Ascending aorta (tissue), 2 donors: ENCODE measurements at places on chromosomes 3 and 15.

DNA sequence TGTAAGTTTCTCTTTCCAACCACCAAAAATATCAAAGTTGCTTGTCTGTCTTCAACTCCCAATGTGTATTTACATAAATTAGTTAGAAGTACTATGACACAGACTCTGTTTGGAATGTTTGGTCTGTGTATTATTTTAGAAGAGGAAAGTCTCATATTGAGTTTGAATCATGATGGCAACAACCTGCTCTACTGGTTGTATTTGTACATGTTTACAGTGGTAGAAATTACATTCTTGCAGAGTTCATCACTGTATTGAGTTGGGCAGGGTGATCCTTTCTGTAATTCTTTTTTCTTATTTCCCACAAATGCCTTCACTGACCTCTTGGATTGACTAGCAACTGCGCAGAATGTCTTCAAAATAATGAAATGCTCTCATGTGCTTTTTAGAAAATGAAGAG is 149.6 kb downstream of the CHL1 start:
- no peak for DNase-seq

GRCh38 chr3:155984791-155985417 is 114.5 kb downstream of the GMPS start:
- DNase-seq, result no peak

DNA sequence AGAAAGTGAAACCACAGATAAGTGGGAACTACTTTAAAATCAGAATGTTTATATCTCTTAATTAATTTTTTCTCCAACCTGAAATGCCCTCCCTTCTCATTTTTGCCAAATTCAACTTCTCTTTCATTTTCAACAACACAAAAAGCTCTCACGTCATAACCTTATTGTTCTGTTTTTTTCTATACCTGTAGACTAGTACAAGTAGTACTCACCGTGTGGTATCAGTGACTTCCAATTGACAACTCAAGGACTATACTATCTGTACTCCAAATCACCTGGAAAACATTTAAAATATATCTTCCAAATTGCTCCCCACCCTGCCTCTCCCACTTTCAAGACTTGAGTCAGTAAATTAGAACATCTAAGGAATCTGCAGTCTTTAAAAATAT is 72.8 kb upstream of the ZNF280D start:
- DNase-seq, result no peak

- DNase-seq, result no peak
Measured at GRCh38 chr3:124768812-124769211, 38.6 kb downstream of the UMPS start.

GRCh38 chr15:68228971-68229385 is 550 bp downstream of the CLN6 start:
- DNase-seq, result peak; percentile 66

DNA sequence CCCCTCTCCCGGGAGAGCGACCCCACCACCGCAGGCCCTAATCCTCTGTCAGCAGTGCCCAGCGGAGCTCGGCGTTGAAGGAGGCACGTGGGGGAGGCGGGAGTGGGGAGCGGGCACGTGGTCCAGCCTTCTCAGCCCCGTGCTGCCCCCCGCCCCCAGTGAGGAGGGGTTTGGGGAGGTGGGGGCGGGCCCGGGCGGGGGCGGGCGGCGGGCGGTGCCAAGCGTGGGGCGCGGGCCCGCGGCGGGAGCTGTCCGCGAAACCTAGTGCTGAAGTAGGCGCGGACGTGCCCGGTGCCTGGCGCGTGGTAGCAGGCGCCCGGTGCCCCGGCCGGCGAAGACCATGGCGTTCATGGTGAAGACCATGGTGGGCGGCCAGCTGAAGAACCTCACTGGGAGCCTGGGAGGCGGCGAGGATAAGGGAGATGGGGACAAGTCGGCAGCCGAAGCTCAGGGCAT is at the start of gene CPLX3:
Gene CPLX3, plus strand, starts transcription at position 264 of the 456 bp plus-strand sequence. Its CDS starts 77 bp downstream, at position 341.
- no peak for DNase-seq

- DNase-seq, result peak; percentile 68
Measured at GRCh38 chr3:132343018-132343612, 25.9 kb downstream of the ACP3 start.

DNA sequence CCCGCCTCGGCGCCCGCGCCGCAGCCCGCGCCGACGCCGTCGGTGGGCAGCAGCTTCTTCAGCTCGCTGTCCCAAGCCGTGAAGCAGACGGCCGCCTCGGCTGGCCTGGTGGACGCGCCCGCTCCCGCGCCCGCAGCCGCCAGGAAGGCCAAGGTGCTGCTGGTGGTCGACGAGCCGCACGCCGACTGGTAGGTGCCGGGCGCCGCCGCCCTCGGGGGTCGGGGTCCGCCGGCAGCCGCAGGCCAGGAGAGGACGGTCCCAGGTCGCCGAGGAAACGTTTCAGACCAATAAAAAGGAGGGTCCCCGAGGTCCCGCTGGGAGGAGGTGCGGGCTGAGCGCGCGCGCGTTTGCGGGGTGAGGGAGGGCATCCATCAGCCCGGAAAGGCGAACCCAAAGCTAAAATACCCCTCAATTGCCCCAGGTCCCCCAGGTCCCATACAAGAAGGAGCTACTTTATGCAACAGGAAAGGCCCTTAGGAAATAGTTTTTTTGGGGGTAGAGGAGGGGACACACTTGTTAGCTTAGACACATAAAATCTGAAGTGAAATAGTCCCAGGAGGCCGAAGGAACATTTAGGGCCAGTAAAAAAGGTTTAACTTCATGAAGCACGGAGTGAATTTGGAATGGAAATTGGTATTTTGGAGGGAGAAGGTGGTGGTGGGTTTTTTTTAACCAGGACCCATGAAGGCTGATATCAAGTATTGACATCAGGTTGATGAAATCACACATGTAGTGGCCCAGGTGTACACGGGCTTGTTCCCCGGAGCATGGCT is 739 bp downstream of the SYN2 start:
- no peak for DNase-seq

DNA sequence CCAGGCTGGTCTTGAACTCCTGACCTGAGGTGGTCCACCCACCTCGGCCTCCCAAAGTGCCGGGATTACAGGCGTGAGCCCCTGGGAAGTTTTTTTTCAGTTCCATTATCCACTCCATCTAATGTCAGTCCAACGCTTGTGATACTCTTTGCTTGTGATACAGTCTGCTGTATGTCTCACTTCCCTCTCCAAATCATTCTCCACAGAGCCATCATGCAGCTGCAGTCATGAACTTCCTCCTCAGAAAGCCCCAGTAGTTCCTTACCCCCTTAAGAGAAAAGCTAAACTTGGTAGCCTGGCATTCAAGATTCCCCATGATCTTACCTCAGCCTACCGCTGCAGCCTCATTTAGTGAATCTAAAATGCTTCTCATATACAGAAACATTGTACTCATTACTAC is 2.3 kb downstream of the ARPC4 start:
- DNase-seq, result no peak

- no peak for DNase-seq
Measured at GRCh38 chr3:142224482-142225072, 808 bp downstream of the GK5 start.

- DNase-seq, result no peak
Measured at GRCh38 chr3:138781012-138781470, 53.7 kb downstream of the PIK3CB start.

- no peak for DNase-seq
Measured at GRCh38 chr15:65949011-65949410, 79.7 kb downstream of the RAB11A start.

DNA sequence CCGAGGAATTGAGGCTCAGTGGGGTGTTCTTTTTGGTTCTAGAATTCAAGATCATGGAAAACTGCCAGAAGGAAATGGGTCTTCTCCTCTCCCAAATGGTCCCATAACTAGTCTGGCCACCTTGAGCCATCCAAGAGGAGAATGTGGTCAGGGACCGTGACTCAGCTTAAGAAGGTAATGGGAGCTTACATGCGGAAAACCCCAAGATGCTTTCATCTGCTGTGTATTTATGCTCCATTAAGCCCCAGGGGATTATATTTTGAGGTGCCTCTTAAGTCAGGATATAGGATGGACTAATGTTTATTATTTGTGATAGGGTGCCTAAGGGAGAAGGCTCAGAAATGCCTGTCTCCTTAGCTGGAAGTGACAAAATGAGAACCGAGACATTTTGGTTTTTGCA is 39.2 kb upstream of the DLG1 start:
- DNase-seq, result no peak

GRCh38 chr15:74307827-74308811 is 59.3 kb downstream of the CYP11A1 start:
- DNase-seq, result no peak

GRCh38 chr15:70327856-70328678 is 230.3 kb upstream of the TLE3 start:
- DNase-seq, result no peak

DNA sequence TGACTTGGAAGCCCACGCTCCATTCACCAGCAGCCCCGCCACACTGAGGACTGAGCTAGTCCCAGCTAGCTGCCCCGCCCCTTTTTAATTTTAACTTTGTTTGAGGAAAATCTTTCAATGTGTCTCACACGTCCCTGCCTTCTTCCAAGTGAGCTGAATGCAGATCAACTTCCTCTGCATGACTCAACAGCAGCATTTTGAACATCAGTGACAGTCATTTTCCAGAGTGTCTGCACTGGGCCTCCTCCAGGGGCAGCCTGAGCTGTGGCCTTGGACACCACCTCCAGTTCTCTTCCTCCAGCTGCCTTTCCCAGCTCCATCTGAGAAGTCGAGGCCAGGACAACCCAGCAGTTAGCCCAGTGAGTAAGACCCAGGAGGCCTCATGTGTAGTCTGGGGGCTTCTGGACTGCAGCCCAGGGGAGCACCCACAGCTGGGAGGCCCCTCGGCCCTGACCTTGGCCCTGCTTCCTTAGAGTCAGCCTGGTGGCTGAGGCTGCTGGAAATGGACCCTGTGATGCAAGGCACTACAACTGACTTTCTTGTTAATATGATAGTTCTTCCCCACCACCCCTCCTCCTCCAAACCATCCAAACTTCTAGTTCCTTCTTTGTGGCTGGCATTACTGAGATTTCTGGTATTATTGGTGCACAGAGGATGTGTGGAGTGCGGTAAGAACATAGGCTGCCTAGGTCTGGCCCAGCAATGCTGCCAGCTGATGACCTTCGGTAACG is 21.4 kb upstream of the ESYT3 start:
- no peak for DNase-seq

DNA sequence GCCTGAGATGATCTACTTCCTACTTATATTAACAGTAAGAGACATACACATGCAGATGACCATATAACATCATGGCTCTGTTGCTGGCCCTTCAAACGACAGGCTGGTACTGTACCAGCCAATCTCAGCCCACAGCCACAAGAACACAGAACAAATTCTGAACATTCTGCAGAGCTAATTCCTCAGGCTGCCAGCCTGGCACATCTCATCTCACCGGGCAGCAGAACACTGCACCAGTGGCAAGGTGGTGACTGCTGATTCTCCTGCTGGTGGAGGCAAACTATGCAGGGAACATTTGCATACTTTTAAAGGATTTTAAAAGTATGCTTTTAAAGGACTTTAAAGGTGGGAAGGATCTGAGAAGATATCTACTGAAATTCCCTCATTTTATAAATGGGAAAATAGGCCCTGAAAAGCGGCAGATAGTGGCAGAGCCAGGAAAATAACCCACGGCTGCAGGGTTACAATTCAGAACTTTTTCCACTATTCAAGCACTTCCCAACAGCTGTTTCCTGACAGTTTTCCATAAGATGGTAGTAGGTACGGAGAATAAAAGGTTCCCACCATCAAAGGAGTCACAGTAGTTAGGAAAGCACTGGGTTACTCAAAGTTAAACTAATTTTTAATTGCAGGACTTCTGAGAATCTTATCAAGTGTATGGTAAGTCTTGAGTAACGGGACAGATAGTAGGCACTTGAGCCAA is 37.3 kb downstream of the SUMF1 start:
- DNase-seq, result no peak

GRCh38 chr3:146895026-146895749 is 290.0 kb upstream of the PLSCR5 start:
- no peak for DNase-seq

DNA sequence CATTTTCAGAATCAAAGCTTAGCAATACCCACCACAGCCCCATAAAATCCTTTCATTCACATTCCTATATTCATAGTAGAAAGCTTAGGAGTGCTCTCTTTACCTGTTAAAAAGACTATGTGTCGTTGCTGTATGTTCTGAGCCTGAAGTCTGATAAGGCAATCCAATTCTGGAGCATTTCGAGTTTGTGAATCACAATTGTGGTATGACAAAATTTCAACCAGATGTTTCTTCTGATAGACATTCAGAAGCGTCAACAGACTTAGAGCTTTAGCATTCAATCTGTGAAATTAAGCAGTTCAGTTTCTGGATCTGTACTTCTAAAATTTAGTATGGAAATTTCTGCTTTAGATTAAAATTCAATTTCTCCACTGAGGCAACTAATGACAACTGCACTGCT is 58.3 kb downstream of the TASOR start:
- no peak for DNase-seq

- no peak for DNase-seq
Measured at GRCh38 chr3:168066882-168067281, 28.8 kb downstream of the GOLIM4 start.

DNA sequence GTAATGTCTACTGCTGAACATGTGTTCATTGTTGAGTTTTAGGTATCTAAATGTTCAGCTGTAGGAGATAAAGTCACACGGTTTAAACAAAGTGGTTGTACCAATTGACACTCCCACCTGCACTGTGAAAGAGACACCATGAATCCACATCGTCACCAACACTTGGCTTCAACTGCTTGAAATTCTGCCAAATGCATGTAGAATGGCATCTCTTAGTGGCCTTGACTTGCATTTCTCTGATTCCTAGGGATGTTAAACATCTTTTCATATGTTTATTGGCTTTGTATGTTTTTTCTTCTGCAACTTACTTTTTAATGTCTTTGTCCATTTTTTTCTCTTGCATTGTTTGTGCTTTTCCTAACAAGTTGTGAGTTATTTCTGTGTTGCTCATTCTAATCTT is 43.4 kb downstream of the RPLP1 start:
- DNase-seq, result no peak

- no peak for DNase-seq
Measured at GRCh38 chr15:95442107-95442719, 888.3 kb upstream of the NR2F2 start.

DNA sequence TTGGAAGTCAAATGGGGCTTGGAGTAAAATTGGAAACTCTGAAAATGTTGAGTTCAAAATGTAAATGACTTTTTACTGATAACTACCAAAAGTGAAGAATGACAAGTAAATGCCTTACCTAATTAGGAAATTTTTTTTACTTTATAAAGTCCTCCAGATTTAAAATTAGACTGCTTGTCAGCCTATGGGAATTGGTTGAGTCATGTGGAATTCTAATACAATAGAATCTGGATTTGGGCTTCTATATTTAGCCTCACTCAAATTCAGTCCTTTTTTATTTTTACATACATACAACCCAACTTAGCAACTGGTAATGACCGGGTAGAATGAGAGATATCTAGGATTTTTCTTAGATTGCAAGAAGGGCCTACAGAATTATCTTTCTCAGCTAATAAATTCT is 158.9 kb upstream of the CADPS start:
- DNase-seq, result no peak

- peak; percentile 26 for DNase-seq
Measured at GRCh38 chr3:55160241-55160983, 232.6 kb upstream of the LRTM1 start.

GRCh38 chr3:73148682-73149081 is 87.2 kb downstream of the EBLN2 start:
- no peak for DNase-seq

- DNase-seq, result no peak
Measured at GRCh38 chr3:126545544-126545943, 13.2 kb downstream of the C3orf22 start.
